ENCODE measurements at places on chromosomes 3 and 15.

DNA sequence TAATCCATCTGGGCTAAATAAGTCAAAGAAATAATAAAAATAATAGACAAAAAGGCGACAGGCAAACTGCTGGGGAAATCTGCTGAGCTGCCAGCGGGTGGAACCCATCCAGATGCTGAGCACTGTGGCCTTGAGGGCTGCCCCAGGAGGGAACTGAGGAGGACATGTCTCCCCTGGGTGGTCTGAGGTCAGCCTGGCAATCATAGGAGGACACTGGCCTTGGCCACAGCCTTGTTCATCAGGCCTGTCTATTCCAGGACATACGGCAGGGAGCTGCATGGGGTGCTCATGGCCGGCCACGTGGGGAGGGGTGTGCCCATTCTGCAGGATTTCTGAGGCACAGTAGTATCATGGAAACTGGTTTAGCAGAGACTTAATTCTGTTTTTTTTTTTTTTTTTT, 21.5 kb upstream of the SNRPA1 start:
- peak; percentile 3 for DNase-seq

DNA sequence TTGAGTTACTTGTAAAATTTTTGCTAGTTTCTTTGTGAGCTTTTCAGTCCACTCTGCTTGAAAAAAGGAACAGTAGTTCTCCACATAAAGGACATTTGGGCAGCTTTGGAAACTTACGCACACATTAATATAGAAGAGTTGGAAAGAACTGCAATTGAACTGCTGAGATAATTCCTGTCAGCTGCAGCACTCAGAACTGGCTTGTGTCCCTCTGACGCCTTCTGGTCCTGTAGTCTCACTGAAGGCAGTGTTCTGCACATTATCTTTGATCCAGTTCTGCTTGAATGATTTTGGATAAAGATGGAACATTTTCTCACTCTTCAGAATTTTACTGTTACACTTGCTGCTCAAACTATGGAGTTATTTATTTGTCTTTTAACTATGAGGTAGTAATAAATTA, 901.9 kb downstream of the OTOL1 start:
- DNase-seq, result no peak

- no peak for DNase-seq
Measured at GRCh38 chr3:171654809-171655208, 155.5 kb downstream of the PLD1 start.

- DNase-seq, result no peak
Measured at GRCh38 chr3:158739078-158739477, 6.8 kb upstream of the RARRES1 start.

GRCh38 chr3:37712421-37712820, 149.3 kb upstream of the CTDSPL start:
- no peak for DNase-seq

- no peak for DNase-seq
Measured at GRCh38 chr3:77606372-77606771, 566.5 kb downstream of the ROBO2 start.

DNA sequence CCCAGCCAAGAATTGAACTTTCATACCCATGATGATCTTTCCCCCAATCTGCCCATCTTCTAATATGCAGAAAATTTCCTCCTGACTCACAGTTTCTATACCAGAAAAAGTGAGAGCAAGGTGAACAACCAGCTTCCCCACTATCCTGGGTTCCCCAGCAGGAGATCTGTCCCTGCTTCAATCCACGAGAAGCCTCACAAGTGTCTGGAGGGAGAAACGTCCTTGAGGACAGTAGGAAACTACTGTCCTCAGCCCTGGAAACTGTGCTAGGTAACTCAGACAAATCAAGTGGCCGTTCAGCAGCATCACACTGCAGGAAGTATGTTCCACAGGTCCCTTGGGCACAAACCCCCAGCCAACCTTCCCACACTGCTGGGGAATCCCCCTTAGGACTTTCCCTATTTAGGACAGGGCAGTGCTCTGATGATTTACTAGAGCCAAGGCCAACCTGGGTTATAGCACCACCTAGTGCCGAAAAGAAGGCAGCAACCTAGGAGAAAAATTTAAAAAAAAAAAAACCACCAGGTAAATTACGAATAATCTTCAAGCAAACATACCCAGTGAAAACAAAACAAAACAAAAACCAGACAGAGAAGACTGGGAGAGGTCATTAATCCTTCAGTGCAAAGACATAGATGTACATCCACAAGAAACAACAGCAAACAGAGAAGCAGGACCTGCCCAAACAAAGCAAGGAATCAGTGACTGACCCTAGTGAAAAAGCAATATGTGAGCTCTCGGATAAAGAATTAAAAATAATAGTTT, 36.0 kb downstream of the MORC1 start:
- DNase-seq, result peak; percentile 28
